ENCODE measurements at places on chromosomes 5 and 9. TPM values are rescaled to one million over a fixed set of nuclear protein-coding genes. Genes with fewer than 3 reads are reported as not detected.

EGFLAM gene
- 14.8 TPM for total RNA-seq

DNA sequence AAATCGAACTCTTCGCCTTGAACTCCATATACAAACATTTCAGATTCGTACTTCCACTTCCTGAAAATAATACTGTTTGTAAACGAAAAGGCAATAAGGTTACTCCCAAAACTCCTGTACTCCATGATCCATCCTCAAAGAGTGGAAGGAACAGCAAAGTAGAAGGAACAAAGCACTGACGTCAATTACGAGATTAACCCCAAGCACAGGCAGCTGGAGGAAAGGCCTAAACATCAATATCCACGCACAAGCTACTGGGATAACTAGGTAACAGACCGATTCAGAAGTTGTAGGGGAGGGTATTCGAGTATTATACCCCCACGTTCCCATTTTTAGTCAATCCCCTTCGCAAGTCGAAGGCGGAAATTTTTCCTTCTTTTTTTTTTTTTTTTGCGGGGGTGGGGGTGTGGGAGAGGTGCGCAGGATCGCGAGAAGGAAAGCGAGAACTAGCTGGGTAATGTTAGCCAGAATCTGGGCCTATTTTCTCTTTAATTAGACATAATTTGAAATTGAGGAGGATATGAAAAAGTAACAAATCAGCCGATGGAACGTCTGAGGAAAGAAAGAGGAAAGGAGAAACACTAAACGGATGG lies 909 bp downstream of the AFF4 start:
- H3K4me3 ChIP-seq, result peak overlapping the region; percentile 86
- H3K4me1 ChIP-seq, result peaks cover 12% of the 10 kb centered on the region

DNA sequence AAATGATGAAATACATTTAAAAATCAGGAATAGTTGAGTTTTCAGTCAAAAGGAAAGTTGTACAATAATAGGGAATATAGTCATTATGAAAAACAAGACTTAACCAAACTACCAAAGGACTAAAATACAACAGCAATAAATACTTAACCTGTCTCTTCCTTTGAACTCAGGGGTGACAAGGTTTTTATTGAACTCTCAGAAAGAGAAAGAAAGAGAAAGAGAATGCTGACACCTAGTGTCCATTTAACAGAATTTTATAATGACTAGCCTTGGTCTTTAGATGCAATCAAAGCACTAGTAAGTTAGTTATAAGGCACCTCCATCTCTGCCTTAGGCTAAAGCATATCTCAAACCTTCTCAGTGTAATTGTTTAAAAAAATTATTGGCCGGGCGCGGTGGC lies 47.5 kb downstream of the UIMC1 start:
- no peak overlapping the region for H3K27ac ChIP-seq
- DNase-seq, result no peak
- H3K4me1 ChIP-seq, result no peaks in the 10 kb centered on the region
- no peaks in the 10 kb centered on the region for H3K27me3 ChIP-seq
- no peak overlapping the region for H3K4me3 ChIP-seq

GRCh38 chr9:133045132-133045531 lies 14.3 kb downstream of the GTF3C5 start:
- no peak for DNase-seq
- no peak overlapping the region for H3K27ac ChIP-seq
- H3K36me3 ChIP-seq, result no peaks in the 10 kb centered on the region

DNA sequence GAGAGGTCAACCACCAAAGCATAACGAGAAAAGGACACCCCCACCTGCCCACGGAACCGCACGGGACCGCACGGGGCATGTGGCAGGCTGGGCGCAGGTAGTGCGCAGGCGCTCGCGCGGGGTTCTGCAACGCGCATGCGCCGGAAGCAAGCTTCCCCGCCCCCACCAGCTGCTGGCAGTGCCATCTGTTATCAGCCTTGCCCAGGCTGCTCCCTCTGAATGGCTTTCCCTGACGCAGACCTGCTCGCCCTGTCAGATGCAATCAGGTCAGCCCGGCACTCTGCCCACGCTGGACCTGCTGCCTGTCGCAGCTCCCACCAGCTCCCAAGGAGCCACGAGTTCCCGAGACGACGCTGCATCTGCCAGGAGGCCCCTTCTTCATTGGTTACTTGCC lies 22.8 kb downstream of the PTCH1 start:
- H3K27ac ChIP-seq, result no peak overlapping the region
- no peak for DNase-seq
- H3K4me3 ChIP-seq, result peak overlapping the region; percentile 12
- H3K4me1 ChIP-seq, result no peaks in the 10 kb centered on the region
- H3K36me3 ChIP-seq, result no peaks in the 10 kb centered on the region

DNA sequence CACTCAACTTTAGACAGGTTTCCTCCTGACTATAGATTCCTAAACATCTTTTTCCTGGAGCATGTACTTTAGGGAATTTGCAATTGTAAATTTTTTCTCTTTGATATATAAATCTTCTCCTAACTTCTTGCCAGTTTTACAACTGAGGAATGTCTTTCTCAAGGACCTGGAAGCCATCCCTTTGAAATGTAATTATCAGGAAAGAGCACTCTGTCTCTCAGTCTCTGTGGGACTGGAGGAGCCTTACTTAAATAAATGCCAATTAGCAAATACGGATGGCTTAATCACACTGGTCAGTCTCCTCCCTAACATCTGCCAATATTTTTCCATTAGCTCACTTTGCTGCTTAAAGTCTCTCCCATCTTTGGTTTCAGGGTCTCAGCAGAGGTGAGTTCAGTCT lies 344.3 kb upstream of the ARRDC3 start:
- no peaks in the 10 kb centered on the region for H3K4me1 ChIP-seq
- no peaks in the 10 kb centered on the region for H3K27me3 ChIP-seq
- DNase-seq, result no peak
- H3K27ac ChIP-seq, result no peak overlapping the region

DNA sequence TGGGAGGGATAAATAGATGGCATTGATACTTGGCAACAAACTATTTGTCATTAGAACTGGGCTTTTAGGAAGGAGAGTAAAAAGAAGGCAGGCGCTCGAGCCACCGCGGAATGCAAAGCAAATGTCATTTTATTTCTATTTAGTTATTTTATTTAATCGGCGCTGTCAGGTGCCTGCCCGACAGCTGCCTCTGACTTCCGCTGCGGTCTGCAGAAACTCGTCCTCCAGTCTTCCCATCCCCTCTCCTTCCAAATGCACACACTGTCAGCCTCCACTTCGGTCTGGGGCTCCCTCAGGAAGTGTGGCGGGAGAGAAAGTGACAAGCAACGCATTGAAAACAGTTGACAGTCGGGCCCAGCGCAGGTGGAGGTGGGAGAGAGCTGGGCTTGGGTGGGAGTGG lies 29.3 kb downstream of the ASS1 start:
- no peak for DNase-seq
- no peaks in the 10 kb centered on the region for H3K4me1 ChIP-seq
- no peak overlapping the region for H3K27ac ChIP-seq
- no peaks in the 10 kb centered on the region for H3K36me3 ChIP-seq
